ENCODE measurements at places on chromosomes 2 and 18.

- peak; percentile 45 for DNase-seq
Measured at GRCh38 chr2:222861411-222862105, 722 bp downstream of the ACSL3 start.

DNA sequence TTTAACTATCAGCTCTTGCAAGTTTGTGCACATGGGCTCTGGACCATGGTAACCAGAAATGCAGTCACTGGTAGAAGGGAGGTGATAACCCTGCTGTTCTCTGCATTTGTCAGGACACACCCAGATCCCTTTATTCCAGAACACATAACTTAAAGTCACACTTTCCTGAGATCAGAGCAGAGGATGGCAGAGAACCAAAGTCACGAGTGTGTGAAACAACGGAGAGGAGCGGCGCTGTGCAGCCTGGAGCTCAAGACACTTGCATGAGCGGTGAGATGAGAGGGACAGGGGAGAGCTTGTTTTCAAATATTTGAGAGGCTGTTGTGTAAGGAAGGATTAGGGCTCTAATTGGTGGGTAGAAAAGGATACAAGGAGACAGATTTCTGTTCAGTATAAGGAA, 43.3 kb upstream of the AAK1 start:
- DNase-seq, result no peak

DNA sequence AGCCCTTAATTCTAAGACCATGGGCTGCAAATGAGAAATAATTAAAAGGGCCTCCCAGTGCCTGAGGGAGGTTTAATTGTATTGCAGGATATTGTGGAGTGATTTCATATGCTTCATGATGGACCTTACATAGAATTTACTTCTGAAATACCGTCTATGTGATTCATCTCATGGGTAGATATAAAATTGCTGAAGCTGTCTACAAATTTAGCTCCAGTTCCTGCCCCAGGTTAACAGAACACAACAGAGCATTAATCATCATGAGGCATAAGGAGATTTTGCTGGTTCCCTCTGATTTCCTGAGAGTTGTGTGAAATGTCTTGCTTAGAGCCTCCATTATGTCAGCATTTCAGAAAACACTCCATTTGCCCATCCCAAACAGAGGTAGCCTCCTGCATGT, 770 bp downstream of the UPP2 start:
- no peak for DNase-seq

GRCh38 chr2:28601616-28602015, 105.8 kb downstream of the PLB1 start:
- no peak for DNase-seq

DNA sequence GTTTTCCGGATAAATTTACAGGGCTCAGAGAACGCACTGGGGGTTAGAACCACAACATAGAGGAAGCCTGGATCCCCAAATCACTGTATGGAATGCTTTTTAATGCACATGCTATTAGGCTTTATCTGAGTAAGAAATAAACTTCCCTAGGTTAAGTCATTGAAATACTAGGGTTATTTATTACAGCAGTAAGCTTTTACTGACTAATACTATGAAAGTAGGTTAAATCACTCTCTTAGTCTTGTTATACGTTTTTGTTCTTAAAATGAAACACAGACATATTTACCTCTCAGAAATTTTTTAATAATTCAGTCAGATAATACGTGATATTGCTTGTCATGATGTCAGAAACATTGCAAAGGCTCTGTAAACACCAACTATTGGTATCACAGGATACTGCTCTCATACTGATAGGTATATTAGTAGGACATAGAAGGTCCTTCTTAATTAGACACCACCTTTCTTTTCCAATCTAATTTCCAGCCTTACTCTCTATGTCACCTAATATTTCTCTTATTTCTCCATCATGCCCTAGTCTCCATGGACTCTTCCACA, 162.7 kb upstream of the NYAP2 start:
- DNase-seq, result no peak

- no peak for DNase-seq
Measured at GRCh38 chr2:109722026-109722425, 72.1 kb upstream of the RGPD5 start.

GRCh38 chr18:80097201-80097600, 11.9 kb upstream of the ADNP2 start:
- no peak for DNase-seq

DNA sequence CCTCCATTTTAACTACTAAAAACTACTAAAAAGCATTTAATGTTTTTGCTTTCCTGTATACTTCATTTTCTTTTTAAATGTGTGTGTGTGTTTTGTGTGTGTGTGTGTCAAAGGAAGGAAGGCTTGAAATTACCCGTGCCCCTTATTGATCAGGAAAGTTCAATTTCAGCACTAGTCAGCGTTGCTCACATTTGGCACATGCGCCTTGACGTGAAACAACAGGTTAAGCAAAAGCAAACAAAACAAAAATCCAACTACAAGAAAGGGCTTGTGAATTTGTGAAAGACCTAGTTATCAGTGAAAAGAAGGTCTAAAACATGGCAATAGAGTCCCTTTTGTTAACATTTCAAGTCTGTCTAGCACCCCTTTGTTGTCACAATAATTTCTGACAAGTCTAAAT, 72.5 kb downstream of the KCNH7 start:
- DNase-seq, result no peak

GRCh38 chr2:199485732-199486335, 28.1 kb upstream of the SATB2 start:
- peak; percentile 46 for DNase-seq

GRCh38 chr18:75161256-75162028, 47.5 kb downstream of the PTGR3 start:
- DNase-seq, result peak; percentile 61

DNA sequence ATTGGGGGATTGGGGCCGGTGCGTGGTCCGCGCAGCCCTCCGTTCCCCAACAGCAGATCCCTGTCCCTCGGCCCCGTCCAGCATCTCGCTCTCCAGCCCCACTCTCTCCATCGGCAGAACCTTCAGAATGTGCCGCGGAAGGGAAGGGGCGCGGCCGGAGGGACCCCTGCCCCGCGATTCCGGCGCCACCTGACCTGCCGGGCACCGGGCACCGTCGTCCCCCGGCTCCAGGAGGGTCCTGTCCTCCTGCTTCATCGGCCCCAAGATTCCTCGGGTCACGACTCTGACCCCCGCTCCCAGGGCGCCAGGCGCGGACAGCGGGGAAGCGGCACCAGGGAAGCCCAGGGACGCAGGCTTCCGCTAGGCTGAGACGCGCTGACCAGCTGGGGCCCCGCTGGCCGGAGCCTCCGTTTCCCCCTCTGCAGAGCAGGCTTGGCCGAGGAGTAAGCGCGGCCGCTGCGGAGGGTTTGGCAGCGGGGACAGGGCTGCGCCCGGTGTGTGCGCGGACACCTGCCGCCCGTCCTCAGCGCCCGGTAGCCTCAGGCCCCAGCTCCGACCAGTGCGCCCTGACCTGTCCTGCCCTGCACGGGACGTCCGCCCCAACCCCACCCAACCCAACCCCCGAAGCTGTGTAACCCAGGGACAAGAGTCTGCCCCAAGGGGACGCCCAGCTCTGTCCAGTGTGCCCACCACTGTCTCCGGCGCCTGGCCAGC, 16.8 kb upstream of the BOK start:
- DNase-seq, result no peak

DNA sequence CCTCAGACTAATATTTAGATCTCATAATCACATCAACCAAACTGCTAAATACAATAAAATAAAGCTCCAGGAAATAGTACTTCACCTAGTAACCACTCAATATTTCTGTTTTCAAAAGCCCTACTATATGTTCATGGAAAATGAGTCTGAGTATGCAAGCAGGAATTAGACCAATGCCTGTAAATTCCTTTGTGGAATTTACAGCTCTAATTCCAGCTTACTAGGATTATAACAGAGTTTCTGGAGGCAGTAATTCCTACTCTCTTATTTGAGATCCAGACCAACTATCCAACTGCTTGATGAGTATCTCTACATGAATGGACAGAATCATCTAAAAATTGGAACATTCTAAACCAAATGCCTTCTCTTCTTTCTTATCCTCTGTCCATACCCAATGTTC, 11.6 kb downstream of the CDKL4 start:
- no peak for DNase-seq

DNA sequence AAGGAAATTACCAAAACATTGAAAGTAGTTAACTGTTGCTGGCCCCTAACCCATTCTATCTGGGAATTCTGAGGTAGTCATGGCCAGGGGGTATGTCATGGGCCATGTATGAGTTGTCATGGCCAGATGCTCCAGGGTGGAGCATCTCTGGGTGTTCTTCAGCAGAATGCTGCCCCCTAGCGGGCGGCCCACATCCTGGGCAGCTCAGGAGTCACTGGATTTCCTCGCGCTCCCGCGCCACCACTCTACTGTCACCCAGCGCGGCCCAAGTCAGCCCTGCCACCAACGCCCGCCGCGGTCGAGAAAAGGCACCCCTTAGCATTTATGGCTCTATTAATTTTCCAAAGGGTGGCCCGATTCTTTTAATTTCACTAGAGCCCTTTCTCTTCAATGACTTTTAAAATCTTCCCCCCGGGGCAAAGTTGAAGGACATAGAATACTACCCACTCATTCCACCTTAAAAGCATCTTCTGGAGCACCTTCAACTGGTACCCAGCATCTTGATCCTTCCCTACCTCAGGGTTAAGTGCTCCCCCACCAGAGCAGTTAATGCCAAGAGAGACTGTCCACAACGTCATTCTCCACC, 41.6 kb downstream of the PKDCC start:
- peak; percentile 51 for DNase-seq

GRCh38 chr2:202335791-202336467, 40.2 kb upstream of the BMPR2 start:
- no peak for DNase-seq

GRCh38 chr2:34012715-34013302, 413.7 kb upstream of the FAM98A start:
- DNase-seq, result peak; percentile 4

- DNase-seq, result no peak
Measured at GRCh38 chr2:203797276-203797675, 70.3 kb upstream of the CTLA4 start.

- DNase-seq, result no peak
Measured at GRCh38 chr18:48030616-48031480, 100.4 kb upstream of the SMAD2 start.

DNA sequence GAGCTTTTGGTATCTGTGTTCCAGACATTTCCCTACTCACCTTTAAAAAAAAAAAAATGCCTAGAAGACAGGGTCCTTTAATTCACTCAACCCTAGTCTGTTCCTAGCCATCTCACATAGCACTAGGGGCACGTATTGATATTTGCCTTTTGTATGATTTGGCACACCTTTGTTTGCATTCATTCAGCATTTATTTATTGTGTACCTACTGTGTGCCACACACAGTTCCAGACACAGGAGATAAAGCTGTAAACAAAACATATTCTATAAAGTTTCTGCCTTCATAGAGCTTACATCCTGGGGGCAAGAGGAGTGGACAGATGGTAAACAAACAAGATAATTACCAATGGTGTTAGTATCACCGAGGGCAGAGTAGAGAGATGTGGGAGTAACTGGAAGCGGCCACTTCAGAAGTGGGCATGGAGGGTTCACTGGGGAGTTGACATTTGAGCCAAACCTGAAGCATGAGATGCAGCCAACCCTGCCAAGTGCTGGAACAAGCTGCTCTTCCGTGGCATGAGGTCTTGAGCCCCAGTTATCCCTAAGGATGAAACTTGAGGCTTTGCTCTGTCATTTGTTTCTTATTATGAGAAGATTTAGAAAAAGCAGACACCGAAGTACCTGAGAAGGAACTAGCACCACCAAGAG, 18.2 kb downstream of the MAPRE2 start:
- DNase-seq, result no peak

GRCh38 chr2:120453635-120453998, 107.7 kb downstream of the INHBB start:
- DNase-seq, result no peak

DNA sequence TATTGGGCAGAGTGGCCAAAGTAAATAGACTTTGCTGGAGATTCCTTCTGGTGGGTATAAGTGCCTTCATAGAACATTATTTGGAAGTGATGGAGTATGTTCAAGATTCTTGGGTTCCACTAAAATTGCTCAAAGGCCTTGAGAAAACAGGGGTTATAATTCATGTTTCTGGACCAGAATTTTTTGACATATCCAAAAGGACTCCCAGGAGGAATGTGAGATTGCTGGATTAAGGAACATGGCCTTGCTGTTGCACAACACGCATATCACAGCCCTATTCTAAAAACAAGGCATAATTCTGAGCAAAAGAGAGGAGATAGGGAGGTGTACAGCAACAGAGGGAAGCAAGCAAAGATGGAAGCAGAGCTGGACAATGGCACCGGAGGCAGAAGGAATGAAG, 111.7 kb upstream of the TNP1 start:
- no peak for DNase-seq

- no peak for DNase-seq
Measured at GRCh38 chr2:223997938-223998337, 40.7 kb downstream of the MRPL44 start.

DNA sequence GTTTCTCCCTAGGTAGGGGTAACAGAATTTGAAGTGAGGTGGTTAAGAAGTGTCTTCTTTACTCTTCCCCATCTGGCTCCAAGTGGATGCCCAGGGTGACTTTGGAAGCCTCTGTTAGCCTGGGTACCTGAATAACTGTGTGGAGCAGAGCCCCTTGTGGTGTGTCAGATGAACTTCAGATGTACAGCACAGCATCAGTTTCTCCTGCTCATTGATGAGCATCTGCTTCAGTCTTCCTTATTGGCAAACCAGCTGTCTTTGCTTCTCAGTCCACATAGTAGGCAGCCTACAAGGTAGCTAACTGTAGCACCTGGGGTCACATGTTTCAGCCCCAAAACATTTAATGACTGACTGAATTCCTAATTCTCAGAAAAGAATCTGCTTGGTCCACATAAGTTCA, 56.2 kb upstream of the ATP8B1 start:
- no peak for DNase-seq

DNA sequence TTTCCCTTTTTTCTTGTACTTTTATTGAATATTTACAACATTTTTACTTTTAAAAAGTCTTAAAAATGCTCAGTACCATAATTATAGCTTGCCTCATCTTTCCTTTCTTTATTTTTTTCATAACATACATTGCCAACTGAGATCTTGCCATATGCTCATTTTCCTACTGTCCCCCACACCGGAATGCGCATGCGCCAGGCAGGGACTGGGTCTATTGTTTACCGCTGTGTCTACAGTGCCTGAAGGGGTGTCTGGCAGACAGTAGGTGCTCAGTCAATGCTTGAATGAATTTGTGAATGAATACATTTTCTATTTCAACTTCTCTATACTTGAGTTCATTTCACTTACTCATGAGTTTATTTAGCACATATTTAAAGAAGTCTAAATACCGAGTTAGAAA, 158.0 kb downstream of the CYP26B1 start:
- no peak for DNase-seq

DNA sequence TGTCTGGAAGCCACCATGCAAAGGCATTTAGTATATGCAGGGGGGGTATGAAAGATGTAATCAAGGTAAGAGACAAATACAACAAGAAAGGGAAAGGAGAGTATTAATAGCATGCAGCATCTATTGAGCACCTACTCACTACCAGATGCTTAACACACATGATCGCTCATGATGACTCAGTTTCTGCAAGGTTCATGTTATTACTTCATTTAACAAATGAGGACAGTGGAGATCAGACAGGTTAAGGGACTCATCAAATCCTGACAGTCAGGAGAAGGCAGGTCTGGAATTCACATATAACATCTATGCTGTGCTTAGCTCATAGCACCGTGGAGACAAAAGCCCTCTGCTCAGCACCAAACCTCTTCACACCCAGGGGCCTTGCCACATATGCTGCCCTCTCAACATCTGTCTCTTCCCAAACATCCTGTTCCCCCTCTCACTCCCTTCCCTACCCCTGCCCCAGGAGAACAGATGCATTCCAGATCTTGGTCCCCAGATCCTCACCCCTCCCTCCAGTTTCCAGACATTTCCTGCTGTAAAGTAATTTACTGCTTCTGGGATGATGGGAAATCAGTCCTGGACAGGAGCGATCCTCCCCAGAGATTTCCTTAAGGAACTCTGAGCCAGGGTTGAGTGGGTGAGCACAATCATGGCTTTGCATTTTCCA, 155.3 kb downstream of the ANTXR1 start:
- DNase-seq, result no peak
